ENCODE measurements at places on chromosomes 1 and 21. TPM values are rescaled to one million over a fixed set of nuclear protein-coding genes. Genes with fewer than 3 reads are reported as not detected.
A peak's percentile ranks its signal among the peaks of the same experiment; 100 is the strongest.

GRCh38 chr1:16605213-16605525, 8.2 kb downstream of the NBPF1 start:
- no peak for DNase-seq

GRCh38 chr1:162187687-162188276, 118.3 kb downstream of the NOS1AP start:
- DNase-seq: no peak

- no peak for DNase-seq
Observed at GRCh38 chr1:44613941-44614340, 60.3 kb downstream of the TMEM53 start.

GRCh38 chr1:204146965-204147364, 4.9 kb downstream of the ETNK2 start:
- no peak for DNase-seq

The C1orf210 gene
- total RNA-seq: not detected

The PIK3C2B gene
- total RNA-seq: 7.3 TPM

The TBX15 gene
- total RNA-seq: under 0.01 TPM

DNA sequence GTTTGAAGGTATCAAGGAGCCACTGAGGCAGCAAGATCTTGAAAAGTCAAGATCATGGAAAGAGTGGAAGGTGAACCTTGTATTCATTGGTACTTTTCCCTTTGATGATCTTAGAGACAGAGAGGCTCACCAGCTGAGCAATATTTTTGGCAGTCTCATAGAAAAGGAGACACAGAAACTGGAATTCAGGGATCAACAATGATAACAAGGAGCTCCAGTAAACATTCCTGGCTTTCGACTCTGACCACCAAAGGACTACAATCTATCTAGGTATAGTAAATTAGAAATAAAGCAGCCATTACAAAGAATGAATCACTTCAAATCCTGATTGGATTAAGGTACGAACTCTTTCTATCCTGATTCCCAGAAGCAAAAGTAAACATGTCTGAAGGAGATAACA, 615.4 kb downstream of the KIF26B start:
- peak; percentile 60 for DNase-seq

- no peak for DNase-seq
Observed at GRCh38 chr1:159853417-159854115, 8.9 kb downstream of the VSIG8 start.

GRCh38 chr1:3332662-3333061, 121.8 kb upstream of the ARHGEF16 start:
- no peak for DNase-seq

The GPR161 gene
- 11.3 TPM for total RNA-seq

GRCh38 chr1:156480016-156480370, 20.6 kb downstream of the MEF2D start:
- DNase-seq: no peak

The STIL gene
- 21.2 TPM for total RNA-seq

The ZFYVE9 gene
- total RNA-seq: 23.8 TPM

GRCh38 chr21:41611441-41611840, 103.5 kb upstream of the TMPRSS2 start:
- DNase-seq: no peak

GRCh38 chr1:60759291-60759690, 323.1 kb upstream of the NFIA start:
- DNase-seq: no peak

GRCh38 chr1:164504749-164505148, 54.2 kb upstream of the PBX1 start:
- peak; percentile 29 for DNase-seq

The DPH2 gene
- total RNA-seq: 22.5 TPM

The CTH gene
- 4.7 TPM for total RNA-seq

The KCNJ15 gene
- under 0.01 TPM for total RNA-seq

GRCh38 chr1:8213136-8213535, 104.8 kb upstream of the SLC45A1 start:
- no peak for DNase-seq

The HMGN1 gene
- total RNA-seq: 177 TPM

GRCh38 chr1:157472056-157472701, 80.1 kb downstream of the FCRL5 start:
- no peak for DNase-seq

The FNDC5 gene
- 0.43 TPM for total RNA-seq

The PKP1 gene
- total RNA-seq: not detected

DNA sequence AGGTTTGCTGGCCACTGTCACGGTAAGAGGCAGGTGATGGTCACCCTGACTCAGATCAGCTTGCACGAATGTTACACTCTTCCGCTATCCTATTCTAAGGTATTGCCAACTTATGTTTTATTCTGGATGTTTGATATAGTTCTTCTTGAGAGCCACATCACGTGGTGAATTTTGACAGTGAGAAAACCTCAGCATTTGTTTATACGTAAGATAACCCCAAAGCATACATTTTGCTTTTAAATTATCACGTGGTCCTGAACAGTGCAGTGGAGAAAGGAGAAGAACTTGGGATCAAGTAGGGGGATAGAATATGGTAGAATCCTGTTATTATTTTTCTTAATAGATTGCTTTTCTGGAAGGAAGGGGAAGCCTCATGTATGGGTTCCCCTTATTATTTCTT, 16.6 kb downstream of the ATP1A1 start:
- DNase-seq: no peak

The LCA5L gene
- 0.97 TPM for total RNA-seq

DNA sequence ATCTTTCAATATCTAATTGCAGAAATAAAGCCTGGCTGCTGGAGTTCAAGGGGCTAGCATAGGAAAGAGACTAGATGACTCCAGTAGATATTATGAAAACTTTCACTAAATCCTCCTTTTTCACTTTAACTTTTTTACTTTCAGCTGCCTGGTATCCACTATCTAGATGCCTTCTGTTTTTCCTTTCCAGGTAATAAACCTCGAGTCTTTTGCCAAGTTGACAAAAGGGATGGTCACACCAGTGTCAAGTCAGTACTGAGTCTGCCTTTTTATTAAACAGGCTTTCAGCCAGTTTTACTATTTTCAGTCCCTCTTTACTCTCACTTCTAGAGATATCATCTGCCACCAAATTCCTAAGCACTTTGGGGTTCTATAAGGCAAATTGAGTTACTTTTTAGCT, 195.6 kb downstream of the FGGY start:
- no peak for DNase-seq

The OR2M2 gene
- not detected for total RNA-seq

GRCh38 chr1:73104749-73105148, 822.4 kb upstream of the NEGR1 start:
- DNase-seq: no peak

The B3GALT5 gene
- not detected for total RNA-seq

The IFI44L gene
- total RNA-seq: 0.64 TPM

The PRRX1 gene
- total RNA-seq: 203 TPM

GRCh38 chr1:36731226-36732014, 248.7 kb upstream of the CSF3R start:
- no peak for DNase-seq

- DNase-seq: no peak
Observed at GRCh38 chr1:234067581-234068337, 163.3 kb downstream of the SLC35F3 start.

The WNT4 gene
- total RNA-seq: 0.43 TPM

The OR2T33 gene
- not detected for total RNA-seq
